SK-N-SH (cell line): ENCODE measurements at places on chromosomes 3 and 15.

- peak; percentile 55 for DNase-seq
Observed at GRCh38 chr3:49807431-49808114, 4.5 kb downstream of the INKA1 start.

DNA sequence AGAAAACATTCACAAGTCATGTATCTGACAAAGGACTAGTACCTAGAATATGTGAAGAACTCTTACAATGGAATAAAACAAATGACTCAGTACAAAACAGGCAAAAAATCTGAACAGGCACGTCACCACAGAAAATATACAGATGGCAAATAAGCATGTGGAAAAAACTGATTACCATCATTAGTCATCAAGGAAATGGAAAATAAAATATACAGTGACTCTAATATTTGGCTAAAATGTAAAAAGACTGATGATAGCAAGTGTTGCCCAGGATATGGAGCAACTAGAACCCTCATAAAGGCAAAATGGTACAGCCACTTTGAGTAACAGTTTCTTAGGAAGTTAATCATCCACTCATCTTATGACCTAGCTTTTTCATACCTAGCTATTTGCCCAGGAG lies 95.8 kb upstream of the ABHD17C start:
- no peak for DNase-seq

- DNase-seq, result no peak
Observed at GRCh38 chr15:91803260-91803659, 50.2 kb upstream of the SLCO3A1 start.

DNA sequence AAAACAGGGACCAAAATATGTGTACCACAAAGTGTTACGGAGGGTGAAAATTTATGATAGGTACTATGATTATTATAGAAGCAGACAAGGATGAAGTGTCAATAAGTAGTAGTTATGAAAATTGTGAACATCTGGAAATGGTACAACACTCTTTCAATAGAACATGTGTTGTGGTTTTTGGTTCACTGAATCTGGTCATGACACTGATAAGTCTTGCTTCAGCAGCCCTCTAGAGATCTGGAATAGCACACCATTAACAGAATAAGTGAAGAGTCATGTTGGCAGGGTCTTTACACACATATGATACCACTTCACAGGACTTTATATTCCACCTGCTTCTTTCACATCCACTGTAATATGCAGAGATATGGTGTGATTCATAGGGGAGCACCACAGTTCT lies 985.2 kb upstream of the SEMA6D start:
- no peak for DNase-seq

DNA sequence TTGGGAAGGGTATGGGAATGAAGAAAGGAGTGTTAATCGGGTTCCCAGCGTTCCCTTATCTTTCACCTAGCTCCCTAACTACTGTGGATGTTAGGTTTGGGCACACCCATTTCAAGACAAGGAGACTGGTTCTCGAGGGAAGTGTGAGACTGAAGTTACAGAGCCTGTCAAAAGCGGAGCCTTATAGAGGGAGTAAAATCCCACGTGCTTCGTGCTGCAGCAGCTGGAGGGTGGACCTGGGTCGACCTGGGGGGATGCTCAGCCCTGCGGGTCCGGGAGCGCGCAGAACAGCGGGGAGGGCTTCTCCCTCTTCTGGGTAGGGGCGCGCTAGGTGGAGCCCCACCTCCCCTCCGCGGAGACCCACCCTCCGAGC lies 314 bp upstream of the TMED3 start:
- no peak for DNase-seq

GRCh38 chr15:31164573-31164912 lies 63.0 kb upstream of the TRPM1 start:
- no peak for DNase-seq

GRCh38 chr15:65244638-65245037 lies 33.4 kb upstream of the CILP start:
- no peak for DNase-seq

DNA sequence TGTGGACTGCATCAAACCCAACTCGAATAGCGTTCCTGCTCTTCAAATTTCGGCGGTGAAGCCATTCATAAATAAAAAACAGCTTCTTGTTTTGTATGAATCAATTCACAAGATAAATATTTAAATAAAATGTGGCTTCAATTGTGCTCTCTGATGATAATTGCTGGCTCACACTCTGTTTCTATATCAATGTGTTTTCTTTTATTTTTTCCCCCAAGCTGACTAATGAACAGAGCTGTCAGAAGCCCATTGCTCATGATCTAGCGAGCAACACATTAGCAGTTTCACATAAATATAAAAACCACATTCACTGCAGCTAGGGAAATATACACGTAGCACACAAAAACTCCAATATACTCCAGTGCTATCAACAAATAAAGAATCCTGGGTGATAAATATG lies 45.0 kb upstream of the FOXP1 start:
- DNase-seq, result no peak

DNA sequence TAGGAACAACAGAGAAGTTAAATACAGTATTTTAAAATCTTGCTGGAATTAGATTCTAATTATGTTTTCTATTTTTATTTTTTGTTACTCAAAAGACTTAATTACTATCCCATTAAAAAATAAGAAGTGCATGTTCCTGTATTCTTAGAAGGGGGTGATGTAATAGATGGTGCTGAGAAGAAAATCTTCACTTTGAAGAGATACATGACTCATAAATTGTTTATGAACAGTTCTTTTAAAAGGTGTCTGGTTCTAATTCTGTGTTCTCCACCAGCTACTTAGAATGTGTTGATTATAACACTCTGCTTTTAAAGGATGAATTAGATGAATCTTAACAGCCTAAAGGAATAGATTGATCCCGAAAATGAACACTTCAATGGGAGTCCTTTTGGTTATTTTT lies 8.2 kb downstream of the RCN2 start:
- DNase-seq, result no peak

DNA sequence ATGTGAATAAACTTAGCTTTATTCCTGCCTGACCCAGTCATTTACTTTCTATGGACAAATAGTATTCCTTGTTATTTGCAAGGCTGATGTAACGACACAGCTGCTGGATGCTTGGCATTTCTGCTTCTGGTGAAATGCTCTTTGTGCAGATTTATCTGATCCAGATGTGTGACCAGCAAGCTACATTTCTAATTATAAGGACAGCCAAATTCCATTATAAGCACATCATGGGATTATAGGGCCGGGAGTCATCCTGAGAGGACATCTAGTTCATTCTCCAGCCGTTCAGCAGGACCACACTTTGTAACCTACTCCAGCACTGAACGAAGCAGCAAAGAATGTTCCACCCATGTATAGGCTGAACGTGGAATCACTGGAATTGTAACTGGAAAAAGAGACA lies 42.9 kb downstream of the FNDC3B start:
- DNase-seq, result peak; percentile 57

- no peak for DNase-seq
Observed at GRCh38 chr15:91116113-91117067, 16.3 kb downstream of the SV2B start.

DNA sequence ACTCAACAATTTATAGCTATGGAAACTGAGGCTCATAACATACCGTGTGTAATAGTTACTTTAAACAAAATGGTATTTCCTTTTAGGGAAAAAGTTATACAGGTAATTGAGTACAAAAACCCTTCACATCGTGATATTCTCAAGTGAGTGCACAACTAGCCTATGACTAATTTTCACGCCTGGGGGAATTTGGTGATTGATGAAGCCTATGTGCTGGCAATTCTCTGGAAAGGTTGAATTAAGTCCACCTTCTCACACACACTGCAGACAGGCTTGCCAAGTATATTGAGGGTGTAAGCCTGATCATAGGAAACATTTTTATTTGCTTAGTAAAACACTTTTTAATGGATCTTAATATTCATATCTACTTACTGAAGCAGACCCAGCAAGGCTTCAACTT lies 41.3 kb upstream of the ROBO2 start:
- DNase-seq, result no peak

GRCh38 chr3:13335059-13335458 lies 85.1 kb downstream of the NUP210 start:
- no peak for DNase-seq
